ENCODE measurements at places on chromosomes 3 and 15.

GRCh38 chr15:91688811-91689210 is 164.7 kb upstream of the SLCO3A1 start:
- no peak for DNase-seq

GRCh38 chr3:114743746-114744485 is 403.2 kb downstream of the ZBTB20 start:
- no peak for DNase-seq

DNA sequence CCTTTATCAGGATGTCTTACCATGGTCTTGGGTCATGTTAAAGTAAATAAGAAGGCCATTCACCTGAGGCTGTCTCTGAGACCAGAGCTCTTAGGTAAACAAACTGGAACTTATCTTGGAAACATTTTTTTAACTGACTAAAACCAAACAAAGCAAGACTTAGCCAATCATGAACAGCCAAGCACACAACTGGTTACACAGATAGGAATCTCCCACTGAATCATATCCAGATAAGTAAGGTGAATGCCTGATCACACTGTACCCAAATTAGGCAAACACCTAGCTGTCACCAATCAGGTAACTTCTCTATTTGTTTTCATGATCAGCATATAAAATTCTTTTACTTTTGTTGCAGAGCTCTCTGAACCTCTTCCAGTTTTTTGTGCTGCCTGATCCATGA is 205.4 kb downstream of the CNTN3 start:
- DNase-seq: no peak

- no peak for DNase-seq
These were observed 156.2 kb downstream of the ZNF621 start for GRCh38 chr3:40680685-40681657.

GRCh38 chr3:10194328-10195071 is 29.8 kb downstream of the IRAK2 start:
- peak; percentile 81 for DNase-seq

- DNase-seq: no peak
These were observed 113.9 kb downstream of the RORA start for GRCh38 chr15:61115241-61115640.

DNA sequence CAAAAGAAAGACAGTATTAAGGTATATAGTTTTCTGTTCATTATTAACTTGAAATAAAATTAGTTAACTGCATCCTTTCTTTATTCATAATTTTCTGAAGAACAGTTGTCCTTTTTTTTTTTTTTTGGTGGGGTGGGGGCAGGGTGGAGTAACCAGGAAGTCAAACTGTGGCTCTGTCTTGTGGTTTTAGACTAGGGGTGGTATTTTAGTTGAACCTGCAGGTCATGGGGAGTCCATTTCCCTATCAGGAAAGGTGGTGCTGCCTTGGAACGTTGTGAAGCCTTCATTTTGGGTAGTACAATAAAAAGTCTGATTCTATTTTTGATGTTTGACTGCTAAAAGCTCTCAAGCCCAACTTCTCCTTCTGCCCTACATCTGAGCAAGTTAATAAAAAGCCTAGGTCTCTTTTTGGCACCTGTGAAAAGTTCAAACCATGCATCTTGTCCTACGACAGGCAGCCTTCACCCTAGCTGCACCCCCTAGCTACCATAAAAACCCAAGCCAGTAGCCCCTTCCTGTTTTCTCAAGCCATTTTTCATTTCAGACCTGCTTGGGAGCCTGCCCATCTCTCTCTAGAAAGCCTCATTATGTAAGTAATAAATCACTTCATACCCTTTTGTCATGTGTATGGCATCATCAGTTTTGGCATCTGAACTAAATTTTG is 31.2 kb upstream of the RIOX2 start:
- DNase-seq: no peak

DNA sequence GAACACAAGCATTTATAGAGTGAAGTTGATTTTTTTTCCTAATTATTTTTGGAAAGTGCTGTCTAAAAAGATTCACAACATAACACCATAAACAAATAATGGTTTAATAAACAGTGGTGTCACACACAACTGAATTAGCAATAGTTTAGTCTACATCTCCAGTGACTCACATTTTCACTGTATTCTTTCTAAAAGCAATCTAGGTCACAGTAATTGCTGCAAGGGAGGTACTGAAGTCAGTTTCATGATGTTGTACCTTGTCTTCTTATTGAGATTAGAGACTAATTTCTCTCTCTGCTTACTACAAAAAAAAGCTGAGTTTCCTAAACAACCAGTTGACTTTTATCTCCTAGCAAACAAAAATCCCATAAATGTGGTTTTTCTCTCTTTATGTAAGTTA is 29.6 kb downstream of the PLSCR4 start:
- DNase-seq: no peak

DNA sequence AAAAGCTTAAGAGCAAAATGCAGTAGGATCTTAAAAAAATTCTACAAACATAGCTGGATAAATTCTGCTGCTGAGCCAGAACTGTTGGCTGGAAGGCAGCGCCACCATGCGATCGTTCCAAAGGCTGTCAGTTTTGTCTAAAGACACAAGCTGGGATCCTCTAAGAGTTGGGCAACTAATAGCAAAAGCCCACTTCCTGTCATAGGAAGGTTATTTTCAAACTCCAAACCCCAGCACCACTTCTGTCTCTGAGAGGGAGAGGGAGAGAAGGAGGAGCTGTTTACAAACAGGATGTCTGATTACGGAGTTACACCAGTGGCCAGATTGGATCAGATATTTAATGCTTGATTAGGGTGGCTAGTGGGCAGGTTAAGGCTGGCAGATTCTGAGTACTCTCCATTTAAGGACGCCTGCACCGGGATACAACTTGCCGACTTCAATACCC is 44.0 kb downstream of the EIF4E3 start:
- no peak for DNase-seq

DNA sequence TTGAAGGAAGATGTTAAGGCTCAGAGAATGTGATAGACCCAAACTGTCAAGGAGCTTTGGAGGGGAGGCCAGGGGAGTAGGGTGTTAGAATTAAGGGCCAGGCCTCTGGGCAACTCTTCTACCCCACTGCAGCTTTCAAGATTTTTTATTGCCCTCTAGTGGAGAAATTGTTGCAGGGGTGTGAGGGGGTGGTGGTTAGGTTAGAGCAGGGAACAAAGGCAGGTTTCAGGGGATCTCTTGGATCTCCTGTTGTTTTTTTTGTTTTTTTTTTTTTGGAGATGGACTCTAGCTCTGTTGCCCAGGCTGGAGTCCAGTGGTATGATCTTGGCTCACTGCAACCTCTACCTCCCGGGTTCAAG is 1.4 kb upstream of the SEC13 start:
- no peak for DNase-seq

GRCh38 chr3:150142936-150143335 is 172.2 kb upstream of the PFN2 start:
- DNase-seq: no peak

DNA sequence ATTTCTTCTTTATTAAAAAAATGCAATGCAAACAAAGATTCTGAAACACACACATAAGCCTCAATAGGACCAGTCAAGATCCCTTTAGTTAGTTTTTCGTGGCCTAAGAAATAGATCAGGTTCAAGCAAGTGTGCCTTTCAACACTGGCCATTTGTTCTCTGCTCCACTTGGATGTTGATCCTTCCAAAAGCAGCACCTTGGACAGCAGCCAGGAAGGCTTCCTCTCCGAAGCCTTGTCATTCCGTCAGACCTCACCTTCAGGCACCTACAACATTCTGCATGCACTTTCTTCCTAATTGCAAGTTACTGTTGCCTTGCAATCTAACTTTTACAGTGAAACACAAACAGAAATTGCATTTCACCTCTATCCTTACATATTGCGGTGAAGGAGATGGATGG is 155.9 kb upstream of the FEZF2 start:
- no peak for DNase-seq

DNA sequence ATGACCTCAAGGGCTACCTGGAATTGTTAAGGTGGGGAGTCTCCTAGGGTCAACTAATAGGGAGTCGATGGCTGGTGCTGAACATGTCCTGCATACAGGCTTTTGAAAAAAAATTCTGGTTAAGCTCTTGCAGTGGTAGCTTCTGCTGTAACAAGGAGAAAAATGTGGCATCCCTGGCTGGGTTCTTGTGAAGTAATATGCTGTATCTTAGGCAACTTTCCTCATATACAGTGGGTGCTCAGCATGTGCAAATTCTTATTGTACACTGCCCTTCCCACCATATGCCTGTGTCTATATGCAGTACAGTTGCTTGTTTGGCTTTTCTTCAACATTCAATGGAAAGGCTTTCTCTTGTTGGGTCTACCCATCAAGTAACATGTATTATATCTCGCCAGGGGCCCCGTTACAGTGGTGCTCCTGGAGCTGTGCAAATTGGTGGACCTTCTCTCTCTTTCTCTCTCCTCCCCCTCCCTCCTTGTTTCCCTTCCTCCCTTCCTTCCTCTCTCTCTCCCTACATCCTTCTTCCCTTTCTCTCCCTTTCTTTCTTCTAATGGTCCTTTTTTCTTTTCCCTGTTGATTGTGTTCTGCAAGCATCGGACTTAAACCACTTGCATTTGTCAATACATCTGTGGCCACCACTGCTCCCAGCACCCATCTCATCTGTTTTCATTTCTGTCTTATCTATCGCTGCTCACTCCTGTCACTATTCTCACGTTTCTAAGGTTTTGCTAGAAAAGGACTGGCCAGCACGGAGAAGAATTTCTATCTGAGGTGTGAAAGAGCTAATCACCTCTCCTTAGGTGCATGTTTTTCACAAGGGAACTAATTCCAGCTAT is 35.2 kb downstream of the TGFBR2 start:
- no peak for DNase-seq

- no peak for DNase-seq
These were observed 677.8 kb upstream of the ROBO1 start for GRCh38 chr3:80445641-80446040.

- DNase-seq: no peak
These were observed 75.6 kb downstream of the APBA2 start for GRCh38 chr15:28961391-28961790.

DNA sequence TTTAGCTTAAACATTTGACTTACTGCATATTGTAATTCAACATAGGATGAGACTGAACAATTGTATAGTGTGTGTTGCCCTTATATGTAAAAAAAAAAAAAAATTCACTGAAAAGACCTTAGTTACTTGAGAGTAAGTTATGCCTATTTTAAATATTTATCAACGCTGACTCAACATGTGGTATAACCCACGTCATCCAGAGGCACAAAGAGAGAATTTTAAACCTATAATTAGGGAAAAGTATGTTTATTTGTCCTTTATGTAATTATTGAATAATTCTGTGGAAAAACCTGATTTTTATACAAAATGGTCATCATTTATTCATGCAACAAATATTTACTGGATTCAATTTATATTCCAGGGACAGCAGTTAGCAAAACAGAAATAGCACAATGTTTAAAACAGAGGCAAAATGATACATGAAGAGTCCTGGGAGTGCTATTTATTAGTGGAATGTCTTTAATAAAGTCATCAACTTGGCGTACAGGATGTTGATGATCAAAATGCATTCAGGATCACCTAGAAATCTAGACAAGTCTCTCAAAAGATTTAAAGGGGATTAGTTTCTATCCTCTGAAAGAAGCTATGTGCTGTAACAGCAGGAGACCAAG is 223.7 kb downstream of the PCCB start:
- no peak for DNase-seq

DNA sequence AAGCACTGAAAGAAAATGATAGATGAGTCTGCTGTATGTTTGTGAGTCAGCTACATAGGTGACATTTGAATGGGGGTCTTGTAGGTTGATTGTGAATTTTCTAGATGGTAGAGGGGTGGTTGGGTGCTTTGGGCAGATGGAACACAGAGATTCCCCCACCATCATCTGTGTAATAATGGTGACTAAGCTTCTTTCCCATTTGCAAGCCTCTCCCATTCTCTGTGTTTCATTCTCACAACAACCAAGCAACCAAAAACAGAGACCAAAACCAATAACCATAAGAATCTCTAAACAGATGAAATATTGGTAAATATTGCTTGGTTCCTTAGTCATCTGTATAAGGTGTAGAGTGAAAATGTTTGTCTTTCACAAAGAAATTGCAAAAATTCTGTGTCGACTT is 17.8 kb upstream of the UTS2B start:
- no peak for DNase-seq

DNA sequence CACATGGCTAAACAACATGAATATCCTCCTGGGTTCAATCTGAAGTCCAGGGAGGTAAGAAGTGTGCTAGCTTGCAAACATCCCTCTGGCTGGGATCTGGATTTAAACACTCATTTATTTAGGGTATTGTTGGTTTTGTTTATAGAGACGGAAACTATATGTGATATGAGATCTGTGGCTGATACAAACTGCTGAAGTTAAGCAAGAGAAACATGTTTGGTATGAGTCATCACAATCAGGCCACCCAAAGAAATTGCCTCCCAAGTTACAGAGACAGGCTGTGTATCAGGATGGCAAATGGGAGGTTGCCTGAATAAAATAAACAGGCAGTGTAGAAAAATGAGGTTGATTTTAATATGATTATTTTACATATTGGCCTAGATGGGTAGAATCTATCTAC is 562.1 kb downstream of the IGSF11 start:
- DNase-seq: no peak

Data from coronary artery (tissue), 2 donors.